ENCODE measurements at places on chromosomes 1 and 21.

- no peak for DNase-seq
Measured at GRCh38 chr1:226827458-226827857, 43.0 kb upstream of the PSEN2 start.

GRCh38 chr1:14716474-14716873, 118.0 kb downstream of the KAZN start:
- no peak for DNase-seq

DNA sequence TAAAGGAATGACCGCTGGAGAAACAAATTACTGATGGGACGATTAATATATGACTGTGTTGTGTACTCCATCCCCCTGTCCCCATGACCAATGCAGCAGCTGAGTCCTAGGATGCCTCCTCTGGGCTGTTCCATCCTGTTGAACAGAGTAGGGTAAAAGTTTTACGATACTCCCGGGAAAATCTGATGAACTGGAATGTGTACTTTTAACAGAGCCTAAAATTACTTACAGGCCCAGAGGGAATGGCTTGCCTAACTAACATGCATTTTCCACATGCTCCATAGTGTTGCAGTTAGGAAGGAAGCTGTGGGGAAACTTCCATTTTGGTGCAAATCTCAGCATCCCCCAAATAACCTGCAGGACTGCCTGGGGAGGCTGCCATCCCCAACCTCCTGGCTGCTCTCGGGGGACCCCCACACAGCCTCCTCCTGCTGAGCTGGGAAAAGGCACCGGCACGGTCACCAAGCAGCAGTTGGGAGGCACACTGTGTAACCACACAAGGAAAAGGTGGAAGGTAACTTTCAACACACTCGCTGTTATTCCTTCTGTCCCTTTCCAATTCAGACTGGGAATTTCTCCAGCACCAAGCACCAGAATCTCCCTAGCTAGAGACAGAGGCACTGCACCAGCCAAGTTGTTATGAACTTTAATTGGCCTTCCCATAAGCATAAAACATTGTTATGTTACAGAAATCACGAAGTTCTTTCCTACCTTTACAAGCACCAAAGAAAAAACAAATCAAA, 97.2 kb downstream of the BCAR3 start:
- DNase-seq = no peak

- no peak for DNase-seq
Measured at GRCh38 chr1:117985973-117986372, 56.4 kb downstream of the WDR3 start.

DNA sequence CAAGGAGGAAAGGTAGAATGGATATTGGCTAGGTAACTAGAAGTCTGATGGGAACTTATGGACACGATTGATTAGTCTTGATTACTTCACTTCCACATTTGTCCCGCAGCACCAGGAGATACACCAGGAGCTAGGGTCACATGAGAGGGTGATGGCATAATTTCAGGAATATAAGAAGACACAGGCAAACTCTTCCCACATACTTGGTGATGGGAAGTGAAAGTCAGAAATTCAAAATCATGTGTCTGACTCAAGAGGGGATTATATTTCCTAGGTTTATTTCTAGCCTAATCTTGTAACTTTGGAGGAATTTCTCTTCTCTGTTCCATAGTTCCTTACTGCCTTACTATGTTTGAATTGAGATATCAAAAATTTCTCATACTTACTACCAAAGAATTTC, 185.0 kb downstream of the PBX1 start:
- no peak for DNase-seq

- no peak for DNase-seq
Measured at GRCh38 chr1:85573322-85573721, 7.2 kb upstream of the CCN1 start.

DNA sequence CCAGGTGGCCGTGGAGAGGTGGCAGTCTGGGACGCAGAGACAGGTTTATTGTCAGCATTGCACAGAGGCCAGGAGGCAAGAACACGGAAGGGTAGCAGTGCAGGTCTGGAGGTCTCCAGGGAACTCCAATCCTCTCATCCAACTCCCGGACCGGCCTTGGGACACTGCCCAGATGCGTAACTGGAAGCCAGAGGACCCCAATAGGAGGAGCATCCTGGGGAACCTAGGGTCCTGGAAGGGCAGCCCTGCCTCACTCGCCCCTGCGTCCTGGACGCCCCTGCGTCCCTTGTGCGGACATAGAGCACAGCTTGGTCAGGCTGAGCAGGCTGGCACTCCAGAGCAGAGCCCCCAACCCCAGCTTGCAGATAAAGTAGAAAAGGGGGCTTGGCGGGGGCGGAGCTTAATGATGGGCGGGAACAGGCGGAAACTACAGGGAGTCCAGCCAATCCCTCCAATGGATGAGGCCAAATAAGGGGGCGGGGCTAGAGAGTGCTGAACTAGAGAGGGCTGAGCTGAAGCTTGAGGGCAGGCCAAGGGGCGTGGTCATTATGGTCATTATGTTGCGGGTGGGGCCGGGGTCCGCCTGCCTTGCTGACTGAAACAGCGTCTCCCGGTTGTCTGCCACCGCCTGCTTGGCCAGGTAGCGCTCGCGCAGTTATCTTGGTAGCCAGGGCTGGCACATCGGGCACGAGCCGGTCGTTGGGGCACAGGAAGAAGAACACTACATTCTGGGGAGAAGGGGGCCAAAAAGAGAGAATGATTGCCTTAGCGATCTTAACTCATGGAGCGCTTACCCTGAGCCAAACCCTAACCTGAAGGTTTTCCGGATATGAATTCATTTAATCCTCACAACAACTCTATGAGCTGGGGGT, 3.7 kb upstream of the ARHGEF19 start:
- DNase-seq = peak; percentile 27

DNA sequence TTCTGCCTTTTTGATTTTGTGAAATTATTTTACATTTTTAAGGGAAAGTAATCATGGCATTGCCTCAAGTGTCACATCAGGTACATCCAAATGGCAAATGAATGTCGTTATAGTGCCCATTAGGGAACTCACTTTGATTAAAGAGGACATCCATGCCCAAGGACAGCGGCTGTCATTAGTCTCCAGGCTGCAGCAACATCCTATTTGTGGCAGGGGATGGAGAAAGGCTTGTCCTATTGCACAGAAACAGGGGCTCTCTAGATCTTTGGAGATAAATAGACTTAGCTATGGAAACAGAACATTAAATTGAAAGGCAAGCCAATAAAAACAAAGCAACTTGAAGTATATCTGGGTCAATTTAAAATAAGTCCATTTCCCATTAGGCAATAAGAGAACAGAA, 439.3 kb downstream of the NEGR1 start:
- DNase-seq = no peak

- DNase-seq = no peak
Measured at GRCh38 chr1:207919523-207920170, 8.7 kb upstream of the CD34 start.

GRCh38 chr1:36207339-36207738, 16.9 kb upstream of the THRAP3 start:
- DNase-seq = no peak

DNA sequence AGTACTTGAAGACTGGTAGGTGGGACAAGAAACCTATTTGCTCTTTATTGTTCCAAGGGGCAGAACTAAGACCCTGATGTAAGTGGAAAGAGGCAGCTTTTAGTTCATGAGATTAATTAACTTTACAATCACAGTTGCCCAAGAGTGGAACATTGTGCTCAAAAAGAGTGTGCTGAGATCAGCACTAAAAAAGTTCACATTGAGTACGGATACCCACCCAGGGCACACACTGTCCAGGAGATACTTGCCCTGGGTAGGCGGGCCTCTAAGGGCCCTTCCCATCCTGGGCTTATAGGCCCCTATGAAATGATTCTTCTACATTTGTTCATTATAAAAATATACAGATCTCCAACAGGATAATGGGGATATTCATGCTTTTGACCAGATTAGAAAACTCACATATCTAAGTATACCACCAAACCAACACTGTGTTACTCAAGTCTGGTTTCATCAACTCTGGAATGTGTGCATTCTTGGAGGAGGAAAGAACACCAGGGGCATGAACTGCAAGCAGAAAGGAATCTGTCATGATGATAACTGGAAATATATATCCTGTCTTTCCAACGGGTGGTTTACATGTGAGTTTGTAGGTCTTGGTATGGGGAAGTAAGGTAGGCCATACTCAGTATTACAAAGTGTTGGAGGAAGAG, 626.2 kb downstream of the SMYD3 start:
- no peak for DNase-seq

DNA sequence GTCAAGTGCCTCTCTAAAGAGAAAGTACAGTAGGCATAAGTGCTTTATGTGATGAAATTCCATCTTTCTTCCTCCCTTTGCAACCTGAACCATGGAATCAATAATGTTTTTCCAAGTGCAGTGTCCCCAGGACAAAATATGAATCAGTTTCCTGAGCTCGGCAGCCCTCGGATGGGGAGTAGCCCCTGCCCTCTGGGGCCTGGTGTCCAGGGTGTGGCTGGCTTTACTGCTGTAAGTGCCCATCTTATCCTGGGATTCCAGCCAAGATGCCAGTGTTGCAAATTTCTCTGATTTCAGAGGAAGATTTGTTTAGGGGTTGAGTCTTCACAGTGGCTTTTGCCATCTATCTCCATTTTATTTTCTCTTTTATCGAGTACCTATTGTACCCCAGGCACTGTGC, 40.5 kb upstream of the SRP9 start:
- DNase-seq = no peak

GRCh38 chr21:45129189-45129923, 55.0 kb downstream of the ADARB1 start:
- DNase-seq = no peak

DNA sequence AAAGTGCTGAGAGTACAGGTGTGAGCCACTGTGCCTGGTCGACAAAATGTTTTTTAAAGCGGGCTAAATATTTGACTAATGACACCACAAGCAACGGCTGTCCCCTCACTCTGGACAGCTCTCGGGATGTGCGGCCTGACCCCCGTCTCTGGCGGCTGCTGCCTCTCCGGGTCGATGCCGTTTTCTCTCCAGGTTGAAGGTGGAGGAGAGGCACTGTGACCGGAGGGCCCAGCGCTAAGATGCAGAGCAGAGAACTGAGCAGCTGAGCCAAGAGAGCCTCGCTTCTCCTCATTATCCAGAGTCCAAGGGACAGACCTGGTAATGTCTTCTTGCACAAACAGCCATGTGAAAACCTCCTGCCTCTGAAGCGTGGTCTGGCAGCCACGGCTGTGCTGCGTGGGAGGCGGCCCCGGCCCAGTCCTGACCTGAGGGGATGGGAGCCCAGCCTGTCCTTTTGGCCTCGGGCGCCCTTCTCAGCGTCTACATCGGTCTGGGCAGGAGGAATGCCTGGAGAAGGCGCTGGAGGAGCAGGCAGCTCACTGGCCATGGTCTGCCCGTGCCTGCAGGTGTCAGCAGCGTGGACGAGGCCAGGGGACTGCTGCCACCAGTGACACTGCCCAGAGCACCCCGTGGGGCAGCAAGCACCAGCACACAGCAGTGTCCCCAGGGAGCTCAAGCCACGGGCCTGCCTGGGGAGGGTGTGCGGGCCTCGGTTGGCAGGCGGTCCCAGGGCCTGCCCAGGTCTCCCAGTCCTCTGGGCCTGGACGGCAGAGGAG, 10.3 kb downstream of the MORN1 start:
- DNase-seq = no peak

DNA sequence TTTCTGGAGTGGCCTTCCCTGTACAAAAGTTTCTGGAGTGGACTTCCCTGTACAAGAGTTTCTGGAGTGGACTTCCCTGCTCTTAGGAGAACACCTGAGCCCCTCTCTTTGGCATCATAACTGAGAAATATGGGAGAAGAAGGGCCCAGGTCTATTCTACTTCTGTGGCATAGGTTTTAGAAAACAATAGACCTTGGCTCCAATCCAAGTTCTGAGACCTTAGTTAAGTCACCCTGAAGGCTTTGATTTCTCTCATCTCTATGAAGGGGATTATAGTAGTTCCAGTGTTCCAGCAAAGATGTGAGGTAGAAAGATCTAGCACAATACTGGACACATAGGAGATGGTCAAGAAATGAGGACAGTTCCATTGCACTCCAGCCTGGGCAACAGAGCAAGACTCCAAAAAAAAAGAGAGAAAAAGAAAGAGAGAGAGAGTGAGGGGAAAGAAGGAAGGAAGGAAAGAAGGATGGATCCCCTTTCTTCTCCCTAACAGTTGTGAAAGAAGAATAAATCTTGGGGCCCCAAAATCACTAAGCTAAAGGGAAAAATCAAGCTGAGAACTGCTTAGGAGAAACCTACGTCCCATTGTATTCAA, 13.3 kb upstream of the EIF4G3 start:
- DNase-seq = no peak

DNA sequence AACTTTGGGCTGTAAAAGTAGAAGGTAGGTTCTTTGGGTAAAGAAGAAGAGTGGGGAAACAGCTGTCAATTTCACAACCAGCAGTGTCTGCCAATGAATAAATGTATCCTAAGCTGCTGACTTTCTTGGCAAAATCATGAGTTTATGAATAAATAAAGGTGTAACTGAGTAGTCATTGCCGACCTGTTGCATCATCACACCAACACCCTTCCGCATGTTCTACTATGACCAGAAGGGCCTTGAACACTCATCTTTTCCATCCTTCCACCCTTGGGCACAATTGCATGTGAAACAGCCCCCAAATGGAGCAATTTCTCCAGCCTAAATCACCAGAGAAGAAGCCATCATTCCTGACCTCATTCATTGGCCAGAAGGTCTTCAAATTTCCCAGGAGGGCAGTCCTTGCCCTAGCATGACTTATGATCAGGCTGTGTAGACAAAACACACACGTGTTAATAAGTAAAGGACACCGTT, 31.2 kb upstream of the QSOX1 start:
- no peak for DNase-seq

DNA sequence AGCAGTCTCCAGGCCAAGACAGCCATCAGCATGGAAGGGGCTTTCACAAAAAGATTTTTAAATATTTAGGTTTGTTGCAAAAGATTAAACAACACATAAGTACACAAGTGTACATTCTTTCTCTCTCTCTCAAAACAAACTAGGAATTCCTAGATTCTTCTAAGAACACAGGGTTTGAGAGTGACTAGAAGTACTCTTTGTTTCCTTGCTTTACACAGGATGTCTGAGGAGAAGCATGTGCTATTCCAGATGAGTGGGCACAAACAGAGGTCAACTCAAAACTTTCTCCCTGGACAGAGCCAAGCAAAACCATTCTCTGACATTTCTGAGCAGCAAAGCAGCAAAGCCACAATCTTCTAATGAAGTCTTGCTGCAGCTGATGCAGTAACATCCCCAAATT, 210.6 kb upstream of the HOOK1 start:
- no peak for DNase-seq
